NCI-H460 (cell line): ENCODE measurements at places on chromosomes 7 and 10.

GRCh38 chr10:31099664-31100063, 68.0 kb upstream of the ZNF438 start:
- DNase-seq = no peak

DNA sequence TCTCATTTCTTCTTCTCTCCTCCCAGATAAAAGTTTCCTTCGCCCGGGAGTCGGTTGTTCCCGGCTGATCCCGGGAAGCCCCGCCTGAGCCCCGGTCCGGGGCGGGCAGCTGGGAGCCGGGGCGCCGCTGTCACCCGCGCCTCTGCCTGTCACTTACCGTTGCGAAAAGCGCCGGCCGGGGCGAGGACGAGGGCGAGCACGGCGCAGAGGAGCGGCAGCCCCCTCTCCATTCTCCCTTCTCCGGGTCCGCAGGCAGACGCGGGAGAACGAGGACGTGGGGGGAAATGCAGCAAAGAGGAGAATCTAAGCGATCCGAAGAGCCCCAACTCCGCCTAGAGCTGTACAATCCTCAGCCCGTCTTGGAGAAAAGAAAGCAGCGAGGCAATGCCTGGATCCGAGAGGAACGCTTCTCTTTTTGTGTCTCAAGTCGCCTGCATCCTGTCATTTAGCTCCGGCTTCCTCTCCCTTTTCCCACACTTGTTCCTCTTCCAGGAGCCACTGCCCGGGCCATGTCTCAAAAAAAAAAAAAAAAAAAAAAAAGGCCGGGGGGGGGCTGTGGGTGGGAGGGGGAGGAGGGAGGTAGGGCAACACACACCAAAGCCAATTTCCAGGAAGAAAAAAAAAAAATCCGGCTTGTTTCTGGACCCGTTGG, at the start of gene NRP1:
NRP1 (minus strand) TSS at position 515 of the 652 bp plus-strand sequence; CDS start at position 230, 285 bp downstream.
- DNase-seq = no peak

- DNase-seq = no peak
Observed at GRCh38 chr10:110013630-110014293, 6.0 kb downstream of the ADD3 start.

DNA sequence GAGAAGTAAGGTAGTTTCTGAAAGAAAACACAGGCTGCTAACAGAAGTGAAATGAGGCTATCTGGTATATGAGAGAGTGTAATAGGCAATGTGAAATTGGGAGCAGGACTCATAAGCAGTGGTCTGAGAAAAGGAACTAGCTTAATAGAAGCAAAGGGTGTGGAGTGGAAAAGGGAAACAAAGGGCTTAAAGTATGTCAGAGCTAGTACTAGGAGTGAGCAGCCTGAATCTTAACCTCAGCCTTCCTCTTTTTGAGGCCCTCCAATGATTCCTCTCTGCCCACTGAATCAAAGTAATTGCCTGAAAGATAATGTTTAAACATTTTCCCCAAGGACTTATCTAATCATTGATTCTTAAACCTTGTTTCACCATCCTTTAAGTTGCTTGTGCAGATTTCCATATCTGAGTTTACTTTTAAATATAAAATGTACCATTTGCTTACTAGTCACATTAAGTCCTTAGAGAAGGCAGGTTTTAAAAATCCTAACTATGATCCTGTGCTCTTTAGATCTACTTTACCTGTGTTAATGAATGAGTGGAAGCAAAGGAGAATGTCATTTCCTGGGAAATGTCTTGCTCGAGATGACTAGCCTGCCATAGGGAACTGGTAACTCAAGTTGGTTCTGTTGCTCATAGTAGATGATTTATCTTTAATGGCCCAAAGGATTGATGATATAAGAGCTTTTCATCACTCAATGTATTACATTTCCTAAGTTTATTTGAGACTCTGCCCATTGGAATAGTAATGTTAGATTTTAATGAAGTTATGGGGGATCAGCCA, 155.0 kb downstream of the SKAP2 start:
- DNase-seq = no peak

GRCh38 chr7:18396953-18397352, 98.6 kb upstream of the HDAC9 start:
- DNase-seq = no peak

- no peak for DNase-seq
Observed at GRCh38 chr10:123245264-123245663, 91.1 kb downstream of the BUB3 start.

DNA sequence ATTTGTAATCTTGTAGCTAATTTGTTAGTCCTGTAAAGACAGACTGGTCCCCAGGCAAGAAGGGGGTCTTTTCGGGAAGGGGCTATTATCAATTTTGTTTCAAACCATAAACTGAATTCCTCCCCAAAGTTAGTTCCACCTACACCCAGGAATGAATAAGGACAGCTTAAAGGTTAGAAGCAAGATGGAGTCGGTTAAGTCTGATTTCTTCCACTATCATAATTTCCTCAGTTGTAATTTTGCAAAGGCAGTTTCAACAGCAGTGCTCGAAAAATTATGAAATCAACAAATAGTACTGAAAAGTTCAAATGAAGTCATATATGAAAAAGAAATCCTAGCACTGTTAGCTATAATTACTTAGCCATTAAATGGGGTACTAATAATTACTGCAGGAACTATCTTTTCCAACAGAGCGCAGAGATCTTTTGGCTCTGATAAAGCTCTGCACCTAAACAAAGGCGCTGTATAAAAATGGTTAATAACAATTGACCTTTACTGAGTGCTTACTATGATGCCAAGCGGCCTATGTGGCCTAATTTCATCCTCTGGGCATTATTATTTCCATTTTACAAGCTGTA, 756 bp upstream of the SEC24C start:
- no peak for DNase-seq

- DNase-seq = no peak
Observed at GRCh38 chr10:35643151-35644049, 1.3 kb upstream of the FZD8 start.

DNA sequence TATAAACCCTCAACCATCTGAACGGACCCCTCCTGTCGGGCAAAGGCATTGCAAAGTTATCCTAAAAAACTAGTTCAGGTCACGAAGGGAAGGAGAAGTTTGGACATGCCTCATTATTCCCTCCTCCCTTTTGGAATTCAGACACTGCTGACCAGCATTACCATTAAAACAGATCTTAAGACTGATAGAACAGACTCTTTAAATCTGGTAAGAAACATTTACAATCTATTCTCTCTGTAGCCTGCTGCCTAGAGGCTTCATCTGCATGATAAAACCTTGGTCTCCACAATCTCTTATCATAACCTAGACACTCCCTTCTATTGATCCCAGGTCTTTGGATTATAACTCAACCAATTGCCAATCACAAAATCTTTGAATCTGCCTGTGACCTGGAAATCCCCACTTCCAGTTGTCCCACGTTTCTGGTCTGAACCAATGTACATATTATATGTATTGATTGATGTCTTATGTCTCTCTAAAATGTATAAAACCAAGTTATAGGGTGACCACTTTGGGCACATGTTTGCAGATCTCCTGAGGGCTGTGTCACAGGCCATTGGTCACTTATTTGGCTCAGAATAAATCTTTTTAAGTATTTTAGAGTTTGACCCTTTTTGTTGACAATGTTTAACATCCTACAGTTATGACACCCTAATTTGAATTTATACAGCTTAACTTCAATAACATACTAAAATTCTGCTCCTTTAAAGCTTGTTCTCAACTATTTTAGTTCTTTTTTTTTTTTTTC, 23.5 kb upstream of the CNNM2 start:
- no peak for DNase-seq

DNA sequence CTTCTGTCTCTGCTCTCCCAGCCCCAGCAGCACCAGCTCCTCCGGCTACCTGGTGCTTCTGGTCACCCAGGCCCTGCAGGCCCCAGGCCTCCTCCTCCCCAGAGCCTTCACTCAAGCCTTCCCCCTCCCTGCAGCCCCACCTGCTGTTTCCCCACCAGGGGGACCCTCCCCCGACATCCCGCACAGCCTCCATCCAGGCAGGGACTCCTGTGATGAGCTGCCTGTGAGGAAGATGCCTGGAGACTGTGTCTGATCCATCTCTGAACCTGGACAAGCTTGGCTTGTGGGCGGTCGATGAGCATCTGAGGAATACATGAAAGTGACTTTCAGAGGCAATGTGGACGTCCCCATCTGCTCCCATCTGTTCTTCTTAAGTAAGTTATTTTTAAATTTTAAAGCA, 45.0 kb downstream of the RAMP3 start:
- DNase-seq = no peak

DNA sequence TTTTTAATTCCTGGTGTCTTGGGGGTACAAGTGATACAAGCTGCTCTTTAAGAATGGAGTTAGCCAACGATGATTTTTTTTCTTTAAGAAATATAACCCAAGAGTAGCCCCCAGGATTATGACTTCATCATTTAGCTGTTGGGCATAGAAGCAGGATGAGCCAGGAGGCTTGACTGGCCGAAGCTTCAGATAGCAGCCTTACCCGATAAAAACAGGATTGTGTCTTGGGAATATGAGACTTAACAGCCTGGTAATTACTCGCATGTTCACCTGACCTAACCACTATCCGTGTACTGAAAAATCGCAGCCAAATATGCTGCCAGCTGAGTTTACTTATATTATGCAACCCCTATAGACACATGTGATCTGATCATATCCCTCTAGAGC, 346.0 kb upstream of the BMPER start:
- no peak for DNase-seq

DNA sequence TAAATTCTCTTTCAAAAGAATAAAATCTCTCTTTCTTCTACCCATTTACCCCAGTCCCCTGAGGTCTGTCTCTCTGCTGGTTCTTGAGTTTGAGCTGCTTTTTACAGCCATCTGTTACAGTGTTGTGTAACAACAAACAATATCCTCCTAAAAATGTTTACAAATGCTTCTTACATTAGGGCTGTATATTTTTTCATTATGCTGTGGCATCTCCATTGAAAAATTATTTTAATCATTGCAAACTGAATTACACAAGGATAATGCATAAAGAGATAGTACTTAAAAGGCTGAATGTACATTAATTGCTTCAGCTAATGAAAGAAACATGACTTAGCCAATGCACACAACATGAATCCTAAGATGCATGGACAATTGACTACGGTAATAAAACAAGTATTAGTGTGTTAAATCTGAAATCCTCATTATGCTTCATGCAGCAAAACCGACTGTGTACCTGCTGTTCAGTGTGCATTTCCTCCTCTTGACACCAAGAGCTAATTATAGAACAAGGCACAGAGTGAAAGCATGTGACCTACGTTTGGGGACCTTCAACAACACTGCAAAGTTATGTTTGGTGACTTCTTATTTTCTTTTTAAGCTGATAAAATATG, 181.7 kb upstream of the RHOBTB1 start:
- no peak for DNase-seq

DNA sequence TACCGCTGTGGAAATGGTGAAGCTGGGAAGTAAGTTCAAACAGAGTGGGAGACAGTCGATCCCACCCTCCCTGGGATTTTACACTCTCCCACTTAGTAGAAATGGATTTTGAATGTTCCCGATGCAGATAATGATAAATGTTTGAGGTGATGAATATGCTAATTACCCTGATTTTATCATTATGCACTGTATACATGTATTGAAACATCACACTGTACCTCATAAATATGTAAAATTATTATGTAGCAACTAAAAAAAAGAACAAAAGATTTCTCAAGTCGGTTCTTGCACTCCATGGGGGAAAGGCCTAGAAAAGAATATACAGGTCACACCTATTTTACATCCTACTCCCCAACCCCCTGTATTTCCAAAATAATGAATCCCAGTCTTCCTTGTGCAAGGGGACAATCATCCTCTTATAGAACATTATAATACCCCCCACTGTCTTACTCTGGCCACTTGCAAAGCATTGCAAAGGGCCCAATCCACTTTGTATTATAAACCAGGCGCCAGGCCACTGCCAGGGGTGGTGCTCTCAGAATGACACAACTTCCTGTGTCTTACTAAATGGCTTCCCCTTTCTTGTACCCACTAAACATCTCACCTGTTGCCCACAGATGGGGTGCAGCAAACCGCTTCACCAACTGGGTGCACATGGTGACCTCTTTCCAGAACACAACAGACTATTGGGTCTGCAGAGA, 20.6 kb upstream of the OR2AE1 start:
- no peak for DNase-seq

DNA sequence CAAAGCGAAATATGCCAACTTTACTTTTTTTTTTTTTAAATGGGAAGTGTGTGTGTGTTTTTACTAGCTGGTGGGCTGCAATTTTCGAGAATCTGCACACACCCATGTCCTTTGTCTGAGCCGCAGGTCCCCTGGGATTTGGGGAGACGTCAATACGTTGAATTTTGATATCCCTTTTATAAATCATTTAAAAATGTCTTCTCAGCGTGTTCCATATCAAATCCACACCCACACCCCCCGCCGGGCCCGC, 404 bp upstream of the FMC1 start:
- DNase-seq = no peak

- DNase-seq = no peak
Observed at GRCh38 chr10:71647526-71648253, 71.9 kb downstream of the C10orf105 start.

- DNase-seq = no peak
Observed at GRCh38 chr10:45040921-45041542, 40.3 kb downstream of the ZNF22 start.
